ENCODE measurements at places on chromosomes 3 and 15.

DNA sequence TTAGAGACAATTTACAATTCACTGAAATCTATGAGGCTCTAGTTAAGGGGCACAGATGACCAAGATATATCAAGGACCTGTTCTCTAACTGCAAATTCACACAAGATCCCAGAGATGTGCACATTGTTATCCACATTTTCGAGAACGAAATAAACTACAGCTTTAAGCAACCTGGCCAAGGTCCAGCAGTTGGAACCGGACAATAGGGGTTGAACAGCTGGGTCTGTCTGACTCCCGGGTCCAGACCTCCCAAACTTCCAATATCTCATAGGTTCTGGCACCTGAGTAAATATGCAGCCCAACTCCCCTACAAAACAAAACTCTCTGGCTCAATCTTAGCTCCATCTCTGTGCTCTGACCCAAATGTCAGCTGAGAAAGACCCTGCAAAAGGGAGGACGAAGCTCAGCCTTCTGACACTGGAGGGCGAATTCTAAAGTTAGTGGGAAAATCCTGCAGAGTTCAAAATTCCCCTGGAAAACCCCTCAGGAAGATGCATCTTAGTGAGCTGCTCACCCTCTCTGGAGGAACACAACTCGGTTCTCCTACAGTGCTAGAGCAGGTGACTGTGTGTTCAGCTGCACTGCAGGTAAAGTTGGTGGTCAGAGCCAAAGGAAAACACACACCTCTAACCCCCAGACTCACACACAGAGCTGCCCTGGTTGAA is 14.2 kb upstream of the SPATA12 start:
- no peak for DNase-seq

DNA sequence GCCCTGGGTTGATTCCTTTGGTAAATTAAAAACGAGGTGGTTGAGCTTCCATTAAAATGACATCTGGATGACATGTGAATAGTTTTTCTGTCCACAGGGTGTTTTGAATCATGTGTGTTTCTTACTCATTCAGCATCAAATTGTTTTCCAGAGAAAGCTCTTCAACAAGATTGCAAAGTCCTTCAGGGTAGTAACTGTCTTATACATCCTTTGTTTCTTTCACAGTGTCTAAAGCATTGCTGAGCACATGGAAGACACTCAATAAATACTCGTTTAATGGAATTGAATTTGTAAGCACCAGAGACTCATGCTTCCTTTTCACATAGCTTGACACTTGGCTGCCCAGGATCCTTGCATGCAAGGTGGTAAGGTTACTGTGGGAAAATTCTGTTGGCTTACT is 223.1 kb upstream of the CNTN6 start:
- no peak for DNase-seq

DNA sequence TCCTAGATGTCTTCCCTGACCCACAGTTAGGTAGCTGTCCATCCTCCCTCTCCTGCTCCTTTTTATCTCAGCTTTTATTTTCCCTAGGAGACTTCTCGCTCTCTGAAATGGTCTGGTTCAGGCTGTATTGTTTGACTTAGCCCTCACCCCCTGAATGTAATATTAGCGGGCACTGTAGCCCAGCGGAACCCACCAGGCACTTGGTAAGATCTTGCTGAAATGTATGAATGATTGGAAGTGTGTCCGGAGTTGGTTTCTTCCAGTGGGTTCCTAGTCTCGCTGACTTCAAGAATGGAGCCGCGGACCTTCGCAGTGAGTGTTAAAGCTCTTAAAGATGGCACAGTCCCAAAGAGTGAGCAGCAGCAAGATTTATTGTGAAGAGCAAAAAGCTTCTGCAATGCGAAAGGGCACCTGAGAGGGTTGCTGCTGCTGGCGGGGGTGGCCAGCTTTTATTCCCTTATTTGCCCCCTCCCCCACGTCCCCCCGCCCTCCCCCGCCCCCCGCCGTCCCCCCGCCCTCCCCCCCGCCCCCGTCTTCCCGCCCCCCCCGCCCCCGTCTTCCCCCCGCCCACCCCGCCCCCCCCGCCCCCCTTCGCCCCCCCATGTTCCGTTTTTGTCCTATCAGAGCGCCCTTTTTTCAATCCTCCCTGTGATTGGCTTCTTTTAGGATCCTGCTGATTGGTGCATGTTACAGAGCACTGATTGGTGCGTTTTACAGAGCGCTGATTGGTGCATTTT is 694 bp upstream of the EEFSEC start:
- peak; percentile 63 for DNase-seq

DNA sequence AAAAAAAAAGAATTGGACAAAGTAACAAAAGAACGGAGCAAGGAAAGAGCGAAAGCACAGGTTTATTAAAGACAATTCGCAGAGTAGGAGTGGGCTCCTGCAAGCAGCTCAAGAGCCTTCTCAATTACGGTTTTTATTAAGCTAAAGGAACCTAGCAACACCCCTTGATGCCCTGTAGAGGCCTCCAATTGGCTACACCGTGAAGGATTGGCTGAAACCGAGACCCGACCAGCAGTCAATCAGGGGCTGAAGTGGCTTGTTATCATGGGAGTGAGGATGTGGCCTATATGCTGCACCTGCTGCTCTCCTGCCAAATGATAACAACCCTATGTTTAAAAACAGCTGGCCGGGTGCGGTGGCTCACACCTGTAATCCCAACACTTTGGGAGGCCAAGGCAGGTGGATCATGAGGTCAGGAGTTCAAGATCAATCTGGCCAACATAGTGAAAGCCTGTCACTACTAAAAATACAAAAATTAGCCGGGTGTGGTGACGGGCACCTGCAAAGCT is 20.4 kb upstream of the AP3B2 start:
- DNase-seq: peak; percentile 92

DNA sequence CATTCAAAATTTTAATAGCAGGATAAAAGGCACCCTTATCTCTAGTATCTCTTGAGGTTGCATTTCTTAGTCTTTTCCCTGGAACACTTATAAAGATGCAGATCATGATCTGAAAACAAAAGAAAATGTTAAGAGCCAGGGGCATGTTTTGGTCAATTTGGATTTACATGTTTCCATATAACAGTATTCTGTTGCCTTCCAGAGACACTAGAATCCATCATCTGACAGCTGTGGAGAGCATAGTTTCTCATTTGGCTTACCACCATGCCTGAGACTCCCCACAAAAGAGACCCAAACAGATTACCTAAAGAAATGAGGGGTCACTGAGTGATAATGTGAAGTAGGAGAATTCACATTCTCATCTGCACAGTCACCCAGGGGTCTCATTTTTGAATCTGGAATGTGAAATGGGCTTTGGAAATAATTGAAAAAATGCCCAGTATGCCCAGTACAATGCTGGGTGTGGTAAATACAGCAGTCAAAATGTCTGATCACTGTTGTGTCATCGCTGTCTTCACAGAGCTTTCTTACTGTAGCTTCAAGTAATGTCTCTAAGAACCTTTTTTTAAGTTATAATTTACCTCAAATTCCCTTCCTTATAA is 79.9 kb upstream of the ZBTB20 start:
- no peak for DNase-seq

- peak; percentile 48 for DNase-seq
Measured at GRCh38 chr15:40102897-40103858, 5.5 kb downstream of the BMF start.

DNA sequence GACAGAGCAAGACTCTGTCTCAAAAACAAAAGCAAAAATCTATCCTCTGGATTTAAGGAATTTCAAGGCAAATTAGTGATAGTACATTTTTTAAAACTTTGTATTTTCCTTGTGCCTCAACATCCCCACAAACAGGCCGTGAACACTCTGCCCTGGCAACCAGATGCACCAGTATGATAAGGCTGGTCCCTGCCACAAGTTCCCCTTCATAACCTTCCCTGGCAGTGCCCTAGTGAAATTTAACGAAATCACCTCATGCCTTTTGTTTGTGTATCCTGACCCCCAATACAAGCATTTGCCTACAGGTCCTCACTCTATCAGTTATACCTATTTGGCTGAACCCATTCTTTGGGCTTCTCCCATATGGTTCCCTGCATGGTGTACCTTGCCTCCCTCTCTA is 107.4 kb upstream of the FLNB start:
- DNase-seq: no peak

- no peak for DNase-seq
Measured at GRCh38 chr3:165855581-165855980, 18.4 kb upstream of the BCHE start.

GRCh38 chr3:134106580-134106979 is 76.9 kb upstream of the SLCO2A1 start:
- DNase-seq: no peak

GRCh38 chr3:22720596-22720995 is 482.5 kb upstream of the UBE2E2 start:
- no peak for DNase-seq

- DNase-seq: no peak
Measured at GRCh38 chr3:101665357-101665756, 11.6 kb downstream of the ZBTB11 start.

- DNase-seq: no peak
Measured at GRCh38 chr3:125035217-125035616, 20.6 kb downstream of the HEG1 start.

GRCh38 chr15:62605282-62605681 is 437.3 kb upstream of the TPM1 start:
- no peak for DNase-seq
